ENCODE measurements at places on chromosomes 1 and 21. TPM values are rescaled to one million over a fixed set of nuclear protein-coding genes. Genes with fewer than 3 reads are reported as not detected.

PLA2G2F gene
- total RNA-seq: 0.04 TPM

DNA sequence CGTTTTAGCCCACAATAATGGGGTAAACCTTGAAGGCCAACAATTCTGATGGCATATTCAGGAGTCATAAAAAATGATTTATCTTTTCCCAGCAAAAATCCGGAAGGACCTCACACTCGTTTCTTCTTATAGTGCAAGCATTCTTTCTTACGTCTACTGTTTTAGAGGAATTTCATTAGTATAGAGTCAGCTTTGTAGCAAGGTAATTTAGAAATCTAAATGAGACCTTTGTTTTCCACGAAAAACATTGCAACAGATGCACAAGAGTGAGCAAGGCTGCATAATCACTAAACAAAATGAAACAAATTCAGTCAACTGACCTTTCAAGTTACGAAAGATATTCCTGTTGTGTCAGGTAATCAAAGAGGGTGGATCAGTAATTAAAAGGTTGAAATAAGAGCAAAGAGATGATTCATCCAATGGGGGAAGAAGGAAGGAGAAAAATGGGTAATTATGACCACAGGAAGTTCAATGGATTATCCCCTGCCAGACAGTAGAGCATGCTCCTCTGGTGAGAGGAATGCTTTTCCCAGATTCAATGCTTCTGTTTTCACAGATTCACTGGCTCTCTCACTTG, 560 bp upstream of the CSDE1 start:
- ATAC-seq: peak; percentile 56

TMEM52 gene
- total RNA-seq: 0.32 TPM

LRRC7 gene
- total RNA-seq: 0.08 TPM

MAP1LC3C gene
- total RNA-seq: not detected

DNA sequence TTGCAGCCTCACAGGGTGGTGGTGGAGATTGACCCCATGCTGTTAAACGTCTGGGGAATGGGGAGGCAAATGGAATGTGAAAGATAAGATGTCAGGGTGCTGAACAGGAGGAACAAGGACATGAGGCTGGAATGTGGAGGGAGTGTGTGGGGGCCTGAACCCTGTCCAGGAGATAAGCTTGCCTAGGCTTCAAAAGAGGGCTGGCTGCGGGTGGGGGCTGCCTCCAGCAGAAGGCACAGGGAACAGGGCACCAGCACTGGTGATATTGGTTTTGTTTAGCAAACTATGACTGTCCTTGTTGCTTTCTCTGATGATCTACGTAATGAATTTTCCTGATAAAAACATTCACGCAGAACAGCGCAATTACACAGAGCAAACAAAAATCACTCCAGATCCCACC, 52.4 kb upstream of the LRP8 start:
- ATAC-seq: no peak

DNA sequence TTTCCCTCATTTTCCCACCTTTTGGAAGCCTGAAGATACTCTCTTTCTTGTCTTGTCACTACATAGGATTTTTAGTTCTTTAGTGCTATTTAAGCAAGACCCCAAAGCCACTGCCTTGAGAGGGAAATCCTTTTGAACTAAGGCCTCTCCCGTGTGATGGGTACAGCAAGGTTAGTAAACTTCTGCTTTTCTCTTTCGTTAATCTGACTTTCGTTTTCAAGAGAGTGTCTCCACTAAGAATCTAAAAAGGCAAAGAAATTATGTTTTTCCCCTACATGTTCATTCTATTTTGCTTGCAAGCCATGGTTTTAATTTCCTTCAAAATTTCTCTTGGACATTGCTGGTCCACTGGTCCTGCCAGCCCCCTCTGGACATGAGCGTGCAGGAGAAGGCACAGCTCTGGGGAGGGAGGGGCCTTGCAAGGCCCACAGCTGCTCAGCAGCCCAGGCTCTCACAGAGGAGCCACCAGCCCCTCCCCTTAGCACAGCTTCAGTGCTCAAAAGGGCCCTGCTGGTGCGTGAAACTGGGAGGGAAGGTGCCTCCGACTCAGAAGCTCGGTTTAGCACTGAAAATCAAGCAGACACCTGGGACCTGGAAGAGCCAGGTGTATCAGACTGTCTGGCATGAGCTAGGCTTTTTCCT, 210.9 kb upstream of the GALNT2 start:
- ATAC-seq: peak; percentile 50

DNA sequence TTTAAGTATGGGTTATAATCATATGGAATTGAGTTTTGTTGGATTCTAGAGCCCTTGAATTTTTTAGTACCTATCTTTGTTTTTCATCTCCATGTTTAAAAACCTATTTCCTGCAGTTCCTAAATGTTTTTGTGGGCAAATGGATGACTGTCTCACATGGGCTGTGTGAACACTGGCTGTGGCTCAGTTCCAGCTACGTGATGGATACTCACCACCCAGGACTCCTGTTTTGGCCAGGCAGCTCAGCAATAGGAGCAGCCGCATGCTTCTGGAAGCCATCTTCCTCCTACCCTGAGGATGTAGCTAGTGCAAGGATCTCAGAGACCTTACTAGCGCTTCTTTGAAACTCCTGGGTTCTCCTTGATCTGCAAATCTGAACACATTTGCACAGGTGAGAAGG, 2.8 kb downstream of the REG4 start:
- ATAC-seq: no peak

GRCh38 chr1:7019510-7019909, 234.3 kb downstream of the CAMTA1 start:
- no peak for ATAC-seq

DNA sequence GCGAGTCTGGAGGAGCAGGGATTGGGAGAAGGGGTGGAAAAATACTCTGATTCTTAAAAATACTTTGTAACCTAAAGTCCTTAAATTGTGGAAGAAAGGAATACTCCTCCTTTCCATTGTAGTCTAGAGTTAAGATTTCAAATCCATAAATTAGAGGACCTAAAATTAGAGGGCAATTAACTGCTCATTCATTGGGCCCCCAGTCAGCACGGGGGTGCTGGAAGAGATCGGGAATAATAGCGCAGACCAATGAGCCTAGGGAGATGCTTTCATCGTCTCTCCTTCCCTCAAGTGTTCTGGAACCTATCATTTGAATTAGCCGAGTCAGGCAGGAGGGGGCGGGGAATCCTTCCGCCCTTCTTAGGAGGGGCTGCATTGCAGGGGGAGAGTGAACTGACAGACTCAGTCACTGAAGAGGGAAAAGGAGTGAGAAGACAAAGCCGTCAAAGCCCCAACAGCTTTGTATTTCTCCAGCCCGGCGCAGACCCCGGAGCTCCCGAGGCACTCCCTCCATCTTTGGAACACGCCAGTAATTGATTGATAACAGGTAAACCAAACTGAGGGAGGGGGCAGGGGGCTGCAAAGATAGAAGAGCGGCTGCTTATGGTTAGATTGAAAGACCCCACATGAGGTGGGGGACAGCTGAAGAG, at the start of gene MLLT11:
TSS of gene MLLT11 (plus strand) at position 391 of the 650 bp plus-strand sequence. CDS start 6,828 bp downstream, outside the sequence.
- ATAC-seq: no peak

GRCh38 chr1:155352631-155353030, 31.9 kb downstream of the RUSC1 start:
- ATAC-seq: no peak

NR1I3 gene
- not detected for total RNA-seq

BSND gene
- not detected for total RNA-seq

DNA sequence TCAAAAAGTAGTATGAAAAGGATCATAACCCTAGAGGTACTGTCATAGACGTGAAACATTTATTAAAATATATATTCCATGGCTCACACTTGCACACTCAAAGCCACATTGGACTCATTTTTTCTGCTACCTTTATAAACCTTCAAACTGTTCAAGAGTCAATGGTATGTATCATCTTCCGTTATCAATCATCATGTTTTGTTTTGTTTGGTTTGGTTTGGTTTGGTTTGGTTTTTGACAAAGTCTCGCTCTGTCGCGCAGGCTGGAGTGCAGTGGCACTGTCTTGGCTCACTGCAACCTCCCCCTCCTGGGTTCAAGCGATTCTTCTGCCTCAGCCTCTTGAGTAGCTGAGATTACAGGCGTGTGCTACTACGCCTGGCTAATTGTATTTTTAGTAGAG, 1.8 kb downstream of the IFNAR2 start:
- ATAC-seq: no peak

EDARADD gene
- total RNA-seq: 4.3 TPM

GRCh38 chr1:2587071-2587859, 688 bp downstream of the PRXL2B start:
- peak; percentile 1 for ATAC-seq

ELF3 gene
- 391 TPM for total RNA-seq

- ATAC-seq: no peak
Observed at GRCh38 chr1:56331207-56331891, 248.0 kb downstream of the PLPP3 start.

GRCh38 chr1:61979729-61980128, 214.9 kb upstream of the L1TD1 start:
- ATAC-seq: no peak

DNA sequence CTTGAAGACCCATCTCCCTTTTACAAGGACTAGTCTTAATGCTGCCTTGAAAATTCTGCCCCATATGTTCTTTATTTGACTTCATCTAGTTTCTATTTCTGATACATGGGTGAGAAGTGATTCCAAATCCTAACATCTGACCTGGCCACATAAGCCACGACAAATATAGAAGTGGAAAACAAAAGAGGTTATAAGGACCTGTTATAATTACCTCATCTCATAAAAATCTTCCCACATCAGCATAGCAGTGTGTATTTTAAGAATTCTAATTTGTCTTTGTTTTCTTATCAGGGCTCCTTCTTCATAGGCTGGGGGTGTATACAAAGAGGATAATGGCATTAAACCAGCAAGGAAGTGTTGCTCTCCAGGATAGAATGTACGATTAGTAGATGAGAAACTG, 1007.4 kb downstream of the TTLL7 start:
- ATAC-seq: no peak

GRCh38 chr1:31437433-31438037, 24.5 kb downstream of the SERINC2 start:
- ATAC-seq: no peak

DNA sequence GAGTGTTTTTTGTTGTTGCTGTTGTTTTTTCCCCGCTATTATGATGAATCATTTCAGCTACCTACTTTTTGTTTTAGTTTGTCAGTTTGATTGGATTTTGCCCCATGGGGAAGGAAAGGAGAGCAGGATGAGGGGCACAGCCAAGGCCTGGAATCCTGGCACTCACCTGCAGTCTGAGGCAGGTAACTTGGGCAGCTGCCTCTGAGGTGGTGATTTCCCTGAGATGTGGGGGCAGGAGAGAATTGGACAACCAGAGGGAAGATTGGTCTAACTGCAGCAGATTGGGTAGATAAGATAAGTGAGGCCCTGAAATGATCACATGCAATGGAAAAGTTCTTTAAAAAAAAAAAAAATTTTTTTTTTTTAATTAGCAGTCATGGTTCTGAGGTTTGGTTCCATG, 1.5 kb upstream of the LAX1 start:
- ATAC-seq: no peak

AGT gene
- 0.12 TPM for total RNA-seq

DNA sequence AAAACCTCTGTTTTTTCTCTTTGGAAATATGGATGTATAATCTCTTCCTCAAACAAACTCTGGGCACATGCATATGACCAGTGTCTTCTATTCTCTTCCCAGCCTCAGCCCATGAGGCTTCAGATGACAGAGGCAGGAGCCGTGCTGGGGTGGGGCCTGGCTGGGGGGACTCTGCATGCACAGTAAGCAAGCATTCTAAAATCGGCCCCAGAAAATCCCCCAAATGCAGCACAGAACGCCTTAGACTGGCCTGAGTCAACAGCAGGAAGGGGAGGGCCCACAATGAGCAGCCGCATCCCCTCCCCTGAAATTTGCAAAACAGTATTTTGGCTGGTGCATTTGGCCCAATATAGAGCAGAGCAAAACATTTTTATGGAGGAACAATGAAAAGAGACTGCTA, 47.8 kb downstream of the ITPKB start:
- ATAC-seq: peak; percentile 23

FCRL5 gene
- 0.72 TPM for total RNA-seq

DNA sequence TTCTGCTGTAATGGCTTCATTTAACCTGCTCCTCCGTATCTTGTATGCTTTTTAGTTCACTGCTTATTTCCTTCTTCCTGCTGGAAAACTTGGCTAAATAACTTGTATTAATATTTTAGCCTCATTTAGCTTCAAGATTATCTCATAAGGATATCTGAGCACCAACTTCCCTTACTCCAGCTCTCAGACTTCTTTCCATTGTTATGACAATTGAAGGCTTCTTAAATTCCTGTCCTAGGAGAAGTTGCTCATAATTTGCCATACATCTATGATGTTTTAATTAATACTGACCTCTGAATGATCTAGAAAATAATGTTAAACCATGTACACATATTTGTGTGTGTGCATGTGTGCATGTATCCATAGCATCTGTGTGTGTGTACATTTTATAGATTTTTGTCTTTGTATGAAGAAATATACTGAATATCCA, 1524.4 kb upstream of the TPTE start:
- no peak for ATAC-seq

DNA sequence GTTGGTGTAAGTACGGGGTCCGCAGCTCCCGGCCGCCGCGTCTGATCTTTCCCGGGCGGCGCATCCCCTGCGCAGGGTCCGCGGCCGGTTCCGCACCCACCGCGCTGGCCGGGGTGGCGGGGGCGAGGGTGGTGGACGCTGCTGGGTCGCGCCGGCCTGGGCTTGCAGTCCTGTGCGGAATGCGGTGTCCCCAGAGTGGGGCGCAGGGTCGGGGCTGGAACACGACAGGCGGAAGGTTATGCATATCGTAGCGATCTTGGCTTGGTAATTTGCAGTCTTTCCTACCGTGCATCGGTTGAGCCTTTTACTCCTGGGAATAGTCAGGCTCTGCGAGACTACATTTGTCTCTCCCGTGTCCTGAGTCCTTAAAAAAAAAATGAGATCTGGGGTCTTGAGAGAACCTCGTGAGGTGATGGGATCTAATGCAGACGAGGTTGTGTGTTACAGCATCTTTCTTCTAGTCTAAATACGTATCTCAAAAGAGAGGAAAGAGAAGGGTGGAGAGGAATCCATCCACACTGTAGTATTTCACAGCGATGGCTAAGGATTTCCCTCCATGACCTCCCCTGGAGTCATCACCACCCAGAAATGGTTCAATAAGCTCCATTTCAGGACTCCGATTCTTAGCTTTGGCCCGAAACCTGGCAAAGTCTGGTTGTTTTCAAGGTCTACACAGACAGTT, 572 bp downstream of the ATP1B1 start:
- ATAC-seq: no peak

PDZK1IP1 gene
- 273 TPM for total RNA-seq

OLFML3 gene
- 1.6 TPM for total RNA-seq

DNA sequence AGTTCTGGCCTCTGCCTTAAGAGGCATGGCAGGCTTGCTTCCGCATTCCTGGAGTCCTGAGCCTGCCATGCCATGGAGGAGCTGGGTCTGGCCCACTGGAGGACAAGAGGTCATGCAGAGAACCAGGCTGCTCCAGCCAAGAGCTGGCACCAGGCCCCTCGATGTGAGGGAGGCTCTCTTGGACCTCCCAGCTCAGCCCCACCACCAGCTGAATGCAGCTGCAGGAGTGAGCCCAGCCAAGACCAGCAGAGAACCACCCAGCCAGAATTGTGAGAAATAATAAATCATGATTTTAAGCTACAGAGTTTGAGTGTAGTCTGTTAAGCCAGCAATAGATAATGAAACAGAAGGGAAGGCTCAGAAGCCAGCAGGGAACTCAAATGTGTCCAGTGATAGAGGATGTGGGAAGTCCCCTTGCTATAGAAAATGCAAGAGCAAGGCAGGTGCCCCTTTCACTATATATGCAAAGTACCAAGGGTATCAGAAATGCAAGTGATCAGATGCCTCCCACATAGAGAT, 118.4 kb downstream of the HIVEP3 start:
- no peak for ATAC-seq

- ATAC-seq: no peak
Observed at GRCh38 chr1:10185759-10186158, 24.6 kb upstream of the KIF1B start.

SLAMF9 gene
- total RNA-seq: 0.28 TPM

FAM163A gene
- not detected for total RNA-seq
